ENCODE measurements at places on chromosomes 7 and 10. TPM values are rescaled to one million over a fixed set of nuclear protein-coding genes. Genes with fewer than 3 reads are reported as not detected.

DNA sequence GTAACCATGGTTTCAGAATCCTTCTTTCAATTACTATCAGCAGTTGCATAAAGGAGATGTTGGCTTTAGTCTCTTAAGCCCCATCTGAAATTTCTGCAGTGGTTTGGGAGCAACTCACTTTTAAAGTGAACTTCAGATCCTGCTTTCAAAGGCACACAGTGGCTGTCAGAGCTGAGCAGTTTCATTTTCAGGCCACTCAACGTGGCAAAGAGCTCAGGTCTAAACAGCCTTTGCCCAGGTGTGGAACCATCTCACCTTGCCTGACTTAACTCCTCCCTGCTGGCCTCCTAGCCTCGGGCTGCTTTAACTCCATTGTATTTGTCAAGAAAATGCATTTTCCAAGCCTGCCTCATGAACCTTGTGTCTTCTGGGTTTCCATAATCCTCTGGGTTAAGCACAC, 197.5 kb upstream of the KMT2E start:
- no peak for DNase-seq

Gene FEZF1
- total RNA-seq, result not detected

DNA sequence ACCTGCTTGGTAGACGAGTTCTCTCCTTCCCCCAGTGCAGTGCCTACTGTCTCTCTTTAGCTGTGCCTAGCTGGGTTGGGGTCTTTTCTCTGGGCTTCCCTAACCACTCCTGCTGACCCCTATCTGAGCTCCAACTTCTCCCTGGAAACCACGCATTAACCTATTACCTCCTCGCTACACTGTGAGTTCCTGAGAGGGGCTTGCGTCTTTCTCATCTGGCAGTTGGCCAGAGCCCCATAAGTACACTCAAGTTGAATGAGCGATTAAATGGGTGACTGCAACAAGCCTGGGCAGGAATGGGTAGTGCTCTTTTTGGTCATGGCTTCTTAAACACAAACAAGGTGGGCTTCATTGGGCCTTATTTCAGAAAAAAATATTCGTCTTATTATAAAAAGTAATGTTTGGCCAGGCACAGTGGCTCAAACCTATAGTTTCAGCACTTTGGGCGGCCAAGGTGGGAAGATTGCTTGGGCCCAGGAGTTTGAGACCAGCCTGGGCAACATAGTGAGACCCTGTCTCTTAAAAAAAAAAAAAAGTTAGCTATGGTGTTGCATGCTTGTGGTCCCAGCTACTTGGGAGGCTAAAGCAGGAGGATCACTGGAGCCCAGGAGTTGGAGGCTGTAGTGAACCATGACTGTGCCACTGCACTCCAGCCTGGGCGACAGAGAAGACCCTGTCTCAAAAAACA, 41.4 kb downstream of the SYPL1 start:
- no peak for DNase-seq

GRCh38 chr7:116984917-116985316, 31.6 kb downstream of the ST7 start:
- peak; percentile 46 for DNase-seq

GRCh38 chr10:74047304-74047703, 49.4 kb downstream of the VCL start:
- no peak for DNase-seq

- no peak for DNase-seq
These were observed 220.5 kb downstream of the GLI3 start for GRCh38 chr7:42016517-42016916.

DNA sequence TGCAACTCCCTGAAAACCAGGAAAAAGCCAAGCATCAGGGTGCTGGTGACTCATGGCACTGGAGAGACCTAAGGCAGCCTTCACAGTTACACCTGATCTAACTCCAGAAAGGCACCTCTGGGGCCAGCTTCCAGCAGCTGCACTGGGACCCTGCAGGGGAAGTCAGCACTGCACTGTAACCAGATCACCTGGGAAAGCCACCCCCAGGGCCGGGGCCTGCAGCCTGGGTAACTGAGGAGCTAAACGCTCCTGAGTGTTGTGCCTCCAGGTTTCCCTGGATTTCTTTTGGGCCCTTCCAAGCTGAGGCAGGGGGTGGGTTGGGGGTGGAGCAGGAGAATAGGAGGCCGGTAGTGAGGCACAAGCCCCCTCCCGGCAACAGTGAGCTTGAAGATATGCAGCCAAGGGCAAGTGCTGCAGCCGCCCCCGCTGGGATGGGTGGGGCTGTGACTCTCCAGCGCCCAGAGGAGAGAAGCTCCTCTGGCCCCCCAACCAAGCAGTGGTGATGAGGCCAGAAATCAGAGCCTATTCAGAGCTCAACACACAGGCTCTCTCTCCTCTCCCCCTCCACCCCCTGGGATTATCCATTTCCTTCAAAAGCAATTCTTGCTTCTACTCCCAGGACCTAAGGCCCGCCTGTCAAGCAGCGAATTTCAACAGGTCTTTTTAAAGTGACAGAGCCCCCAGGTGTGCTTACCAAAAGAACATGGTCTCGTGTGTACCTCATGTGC, 2.6 kb downstream of the CXCL12 start:
- no peak for DNase-seq

DNA sequence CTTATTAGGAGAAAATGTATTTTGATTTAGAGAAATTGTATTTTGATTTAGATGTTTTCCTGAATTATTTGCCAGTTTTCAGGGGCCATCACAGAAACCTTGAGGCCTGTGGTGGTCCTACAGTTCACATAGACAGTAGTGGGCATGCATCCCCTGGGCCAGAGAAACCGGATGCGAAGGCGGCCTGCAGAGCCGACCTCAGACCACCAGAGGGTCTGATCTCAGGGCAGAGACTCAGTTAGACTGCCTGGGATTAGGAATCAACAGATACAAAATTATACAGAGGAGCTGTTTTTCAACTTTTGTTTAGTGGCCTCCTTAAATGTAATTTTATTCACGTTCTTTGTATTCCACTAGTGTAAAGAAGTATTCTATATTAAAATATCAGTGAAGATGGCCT, 158.4 kb downstream of the PAXIP1 start:
- no peak for DNase-seq

DNA sequence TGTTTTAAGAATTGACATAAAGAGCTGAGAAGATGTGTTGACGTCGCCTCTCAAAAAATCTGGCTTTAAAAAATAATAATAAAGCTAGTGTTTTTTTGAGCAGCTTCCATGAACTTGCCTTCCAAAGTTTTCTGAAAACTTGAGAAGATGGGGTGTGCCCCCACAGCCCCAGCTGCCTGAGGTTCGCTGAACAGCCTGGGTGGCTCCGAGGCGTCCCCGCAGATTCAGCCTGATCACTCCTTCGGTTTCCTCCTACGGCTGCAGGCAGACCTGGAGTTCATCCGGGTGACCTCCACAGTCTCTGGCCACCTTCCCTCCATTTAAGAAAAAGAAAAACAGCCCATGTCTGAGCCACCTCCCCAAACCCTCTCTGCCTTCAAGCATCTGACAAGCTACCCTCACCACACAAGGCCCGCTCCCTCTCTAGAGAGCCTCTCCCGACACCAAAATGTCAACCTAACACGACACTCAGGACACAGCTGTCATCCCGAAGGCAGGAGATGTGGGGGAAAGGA, 177.8 kb downstream of the PTPRN2 start:
- DNase-seq, result no peak

Gene ITIH5
- not detected for total RNA-seq

Gene PODXL
- 0.35 TPM for total RNA-seq

Gene CLIP2
- total RNA-seq, result 2.1 TPM

Gene RGS10
- total RNA-seq, result 145 TPM

Gene SCRN1
- 5.7 TPM for total RNA-seq

GRCh38 chr7:106050002-106050745, 61.9 kb downstream of the SYPL1 start:
- no peak for DNase-seq

DNA sequence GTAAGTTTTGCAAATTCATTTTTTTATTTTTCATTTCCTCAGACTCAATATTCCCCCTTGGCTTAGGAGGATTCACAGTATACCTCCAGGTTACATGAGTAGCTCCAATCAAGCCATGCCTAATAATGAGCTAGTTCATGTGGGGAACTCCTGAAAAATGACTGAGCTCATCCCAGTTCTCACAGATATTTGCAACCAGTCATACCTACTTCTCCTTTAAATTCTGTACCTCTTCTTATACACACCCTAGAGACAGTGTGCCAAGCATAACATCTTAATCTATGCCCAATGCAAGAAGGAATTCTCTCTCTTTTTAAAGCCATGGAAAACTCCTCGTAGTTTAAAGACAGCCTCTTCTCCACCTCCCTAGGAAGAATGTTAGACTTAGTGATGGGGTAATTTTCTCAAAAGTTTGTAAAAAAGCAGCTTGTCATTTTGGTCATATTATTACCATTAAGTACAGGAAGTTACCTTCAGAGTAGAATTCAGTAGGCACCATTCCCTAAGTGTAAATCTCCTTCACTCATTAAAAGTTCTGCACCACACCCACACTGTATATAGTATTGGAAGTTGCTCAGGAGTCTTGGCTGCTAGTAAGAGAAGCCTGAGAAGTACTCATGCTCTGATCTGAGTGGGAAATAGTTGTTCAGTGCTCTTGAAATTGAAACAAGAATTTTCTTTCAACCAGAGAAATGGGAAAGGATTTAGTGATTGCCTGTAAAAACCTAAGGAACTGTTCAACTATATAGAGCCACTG, 72.7 kb downstream of the PTPRZ1 start:
- DNase-seq, result no peak

Gene FOXP2
- not detected for total RNA-seq

Gene ADAMTS14
- total RNA-seq, result not detected

Gene TRIL
- total RNA-seq, result not detected

DNA sequence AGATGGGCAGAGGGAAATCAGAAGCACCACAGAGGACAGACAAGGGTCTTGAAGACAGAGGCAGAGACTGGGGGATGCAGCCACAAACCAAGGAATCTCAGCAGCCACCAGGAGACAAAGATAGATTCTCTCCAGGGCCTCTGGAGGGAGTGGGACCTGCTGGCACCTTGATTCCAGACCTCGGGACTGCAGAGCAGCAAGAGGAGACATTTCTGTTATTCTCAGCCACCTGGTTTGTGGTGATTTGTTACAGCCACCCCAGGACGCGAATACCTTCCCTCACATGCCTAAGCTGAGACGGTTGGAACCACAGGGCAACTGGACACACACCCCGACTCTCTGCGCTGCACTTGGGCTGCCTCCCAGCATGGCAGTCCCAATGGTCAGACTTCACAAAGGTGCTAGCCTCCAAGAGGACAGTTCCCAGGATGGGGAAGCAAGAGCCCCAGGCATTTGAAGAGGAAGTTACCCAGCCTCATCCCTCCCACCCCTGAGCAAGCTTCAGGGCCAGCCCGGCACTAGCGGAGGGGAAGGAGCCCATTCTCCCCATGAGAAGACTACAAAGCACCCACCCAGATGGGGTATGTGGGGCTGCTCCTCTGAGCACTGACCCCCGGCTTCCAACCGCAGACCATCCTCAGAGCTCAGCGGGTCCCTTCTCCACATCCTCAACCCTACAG, 104.6 kb upstream of the INSIG1 start:
- DNase-seq, result no peak

GRCh38 chr10:114408968-114409444, 4.7 kb upstream of the AFAP1L2 start:
- no peak for DNase-seq

DNA sequence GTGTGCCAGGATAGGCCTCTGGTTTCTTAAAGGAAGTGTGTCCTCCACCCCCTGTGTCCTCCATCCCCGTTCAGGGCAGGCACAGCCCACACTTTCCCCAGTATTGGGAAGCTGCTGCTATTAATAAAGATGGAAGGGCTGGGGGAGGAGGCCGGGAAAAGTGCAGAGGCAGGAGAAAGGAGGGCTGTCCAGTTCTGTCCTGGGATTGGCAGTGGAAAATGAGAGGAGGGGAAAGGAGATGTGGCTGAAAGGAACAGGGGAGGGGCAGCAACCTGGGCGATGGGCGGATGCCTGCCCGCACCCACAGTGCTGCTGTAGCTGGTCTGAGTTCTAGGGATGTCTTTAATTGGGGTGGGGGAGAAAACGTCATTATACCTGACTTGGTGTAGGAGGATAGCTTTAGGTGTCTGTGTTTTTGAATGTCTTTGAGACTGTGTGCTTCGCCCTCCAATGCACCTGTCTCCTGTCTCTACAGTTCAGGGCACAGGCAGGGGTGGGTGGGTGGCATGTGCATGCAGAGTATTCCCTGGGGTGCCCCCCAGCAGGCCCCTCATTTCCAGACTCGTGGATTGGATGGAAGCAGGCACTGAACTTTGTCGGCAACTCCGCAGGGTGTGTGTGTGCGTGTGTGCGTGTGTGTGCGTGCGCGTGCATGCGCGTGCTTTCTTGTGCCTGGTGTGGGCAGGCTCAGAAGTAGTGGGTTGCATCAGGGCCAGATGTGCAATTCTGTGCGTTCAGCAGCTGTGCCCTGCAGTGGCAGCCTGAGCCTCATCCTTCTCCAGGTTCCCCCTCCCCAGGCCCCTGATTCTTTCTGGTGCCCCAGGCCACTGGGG, 2.5 kb downstream of the TRIM8 start:
- no peak for DNase-seq

DNA sequence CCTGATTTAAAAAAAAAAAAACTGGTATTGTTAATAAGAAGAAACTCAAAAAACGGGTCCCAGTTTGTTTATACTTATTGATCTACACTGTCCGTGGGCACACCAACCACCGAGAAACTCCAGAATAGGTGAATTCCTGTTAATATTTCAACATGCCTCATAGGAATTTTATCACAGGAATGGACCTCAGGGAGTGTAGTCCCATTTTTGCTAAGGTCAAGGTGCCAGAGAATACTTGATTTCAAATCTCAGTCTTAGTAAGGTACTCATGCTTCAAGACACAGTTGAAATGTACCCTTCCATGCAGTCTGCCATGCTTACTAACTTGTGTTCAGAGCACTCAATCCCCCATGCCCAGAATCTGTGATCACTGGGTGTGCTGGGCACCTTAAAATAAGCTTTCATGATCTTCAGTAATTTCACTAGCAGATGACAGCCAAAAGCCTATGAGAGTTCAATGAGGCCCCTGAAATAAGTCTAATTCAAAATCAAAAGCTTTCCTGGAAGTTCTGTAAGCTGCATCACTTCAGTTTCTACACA, 385.7 kb downstream of the TNS3 start:
- no peak for DNase-seq

Gene MGAM2
- total RNA-seq, result not detected

DNA sequence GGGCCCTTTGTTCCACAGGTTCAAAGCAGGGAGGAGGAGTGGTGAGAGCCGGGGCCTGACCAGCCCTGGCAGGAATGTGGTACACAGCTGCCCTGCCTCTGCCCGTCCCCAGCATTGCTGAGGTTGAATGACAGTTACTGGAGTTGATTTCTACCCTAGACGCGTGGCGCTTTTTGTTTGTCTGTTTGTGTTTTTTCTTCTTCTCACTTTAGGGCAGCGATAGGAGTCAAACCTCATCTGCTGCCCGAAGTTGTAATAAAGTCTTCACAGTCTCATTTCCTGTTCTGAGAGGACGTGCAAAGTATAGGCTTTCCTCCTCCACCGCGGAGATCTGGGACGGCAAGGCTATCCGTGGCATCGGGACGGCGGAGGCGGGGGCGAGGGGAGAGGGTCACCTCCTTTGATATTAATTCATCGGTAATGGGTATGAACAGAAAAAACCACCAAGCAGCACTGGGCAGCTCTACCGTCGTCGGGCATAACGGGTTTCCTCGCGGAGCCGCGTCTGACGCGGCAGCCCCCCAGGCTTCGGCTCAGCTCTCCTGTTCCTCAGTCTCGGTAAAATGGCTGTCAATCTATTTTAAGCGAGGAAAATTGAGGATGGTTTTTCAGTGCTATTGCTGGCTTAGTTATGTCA, 160.8 kb downstream of the LRMDA start:
- no peak for DNase-seq

- no peak for DNase-seq
These were observed 155.7 kb upstream of the FGFR2 start for GRCh38 chr10:121753726-121754476.
